ENCODE measurements at places on chromosomes 7 and 10. TPM values are rescaled to one million over a fixed set of nuclear protein-coding genes. Genes with fewer than 3 reads are reported as not detected.
A peak's percentile ranks its signal among the peaks of the same experiment; 100 is the strongest.

Gene PNLIP
- 7.0 TPM for total RNA-seq

Gene C7orf33
- total RNA-seq: not detected

Gene PDE1C
- 5.4 TPM for total RNA-seq

Gene ADAMTS14
- total RNA-seq: 0.11 TPM

GRCh38 chr10:92690211-92690914, 608 bp downstream of the HHEX start:
- no peak for DNase-seq

- DNase-seq: no peak
Observed at GRCh38 chr7:15765753-15766152, 79.3 kb upstream of the MEOX2 start.

GRCh38 chr10:62594093-62594520, 210.4 kb upstream of the ADO start:
- DNase-seq: peak; percentile 55

- no peak for DNase-seq
Observed at GRCh38 chr7:112868609-112869008, 78.4 kb upstream of the TMEM168 start.

DNA sequence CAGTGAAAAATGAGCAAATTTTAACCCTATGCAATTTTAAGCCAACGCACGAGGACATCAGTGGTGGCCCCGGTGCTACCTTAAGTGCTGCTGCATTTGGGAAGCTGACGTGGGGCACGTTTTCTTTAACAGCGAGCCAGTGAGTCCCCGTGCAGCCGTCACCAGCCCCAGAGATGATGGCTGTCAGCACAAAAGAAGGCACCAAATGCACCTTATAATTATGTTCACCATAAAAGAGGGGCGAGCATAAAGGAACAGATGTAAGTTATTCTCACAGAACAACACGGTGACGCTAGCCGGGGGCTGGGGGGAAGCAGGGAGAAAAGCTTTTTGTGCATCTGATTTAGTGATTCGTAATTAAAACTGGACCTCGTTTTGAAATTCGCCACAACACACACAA, 260.1 kb downstream of the DNAJB6 start:
- no peak for DNase-seq

- no peak for DNase-seq
Observed at GRCh38 chr7:45157653-45158401, at the start of gene RAMP3. TSS of gene RAMP3 (plus strand) at chr7:45157791. CDS start at chr7:45157829, 38 bp downstream.

GRCh38 chr7:28067171-28067570, 113.4 kb downstream of the JAZF1 start:
- DNase-seq: no peak

Measured in ovary (tissue), 10 donors.